ENCODE measurements at places on chromosomes 1 and 21.

DNA sequence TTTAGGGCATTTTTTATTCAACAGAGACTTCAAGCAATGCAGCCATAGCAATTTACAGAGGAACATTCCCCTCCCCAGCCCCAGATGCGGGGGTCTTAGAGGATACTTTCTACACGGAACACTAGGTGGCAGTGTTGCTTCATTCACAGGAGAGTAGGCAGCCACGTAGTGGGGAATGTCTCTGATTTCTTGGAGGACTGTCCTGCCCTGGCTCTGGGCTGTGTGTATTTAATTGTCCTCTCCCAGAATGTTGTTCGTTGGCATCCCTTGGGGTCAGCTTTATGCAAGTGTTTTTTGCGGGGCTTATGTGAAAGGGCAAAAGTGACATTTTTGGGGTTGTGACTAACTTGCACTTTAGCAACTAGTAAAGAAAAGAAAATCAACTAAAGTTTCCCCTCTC lies 96.9 kb downstream of the PAPPA2 start:
- DNase-seq, result peak; percentile 58

DNA sequence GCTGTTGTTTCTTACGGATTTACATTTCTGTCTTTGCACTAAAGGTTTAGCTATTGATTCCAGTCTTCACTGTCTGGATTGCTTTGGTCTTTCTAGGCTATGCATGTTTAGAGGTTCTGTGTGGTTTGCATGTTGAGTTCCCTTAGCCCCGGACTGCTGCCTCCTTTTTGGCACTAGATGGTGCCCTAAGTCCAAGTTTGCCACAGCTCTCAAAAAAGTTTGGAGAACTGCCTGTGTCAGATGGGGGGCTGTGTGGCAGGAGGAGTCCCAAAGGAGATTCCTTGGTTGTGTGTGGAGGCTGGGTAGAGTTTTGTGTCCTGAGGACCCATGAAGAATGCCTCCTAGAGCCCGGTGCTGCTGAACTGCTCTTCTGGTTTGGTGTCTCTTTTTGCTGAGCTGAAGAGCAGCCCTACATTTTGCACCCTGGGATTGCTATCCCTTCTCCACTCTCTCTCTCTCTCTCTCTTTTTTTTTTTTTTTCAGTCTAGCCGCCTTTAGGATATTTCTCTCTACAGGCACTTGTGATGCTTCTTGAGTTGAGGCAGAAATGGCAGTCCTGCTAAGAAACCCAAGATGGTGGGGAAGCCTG lies 74.4 kb downstream of the PTGS2 start:
- DNase-seq, result peak; percentile 77

- peak; percentile 92 for DNase-seq
Observed at GRCh38 chr1:27341525-27342252, at the start of gene SYTL1. TSS of gene SYTL1 (plus strand) at chr1:27342022. CDS start at chr1:27345335, 3,313 bp downstream.

- no peak for DNase-seq
Observed at GRCh38 chr1:243416495-243416894, 160.7 kb downstream of the SDCCAG8 start.

DNA sequence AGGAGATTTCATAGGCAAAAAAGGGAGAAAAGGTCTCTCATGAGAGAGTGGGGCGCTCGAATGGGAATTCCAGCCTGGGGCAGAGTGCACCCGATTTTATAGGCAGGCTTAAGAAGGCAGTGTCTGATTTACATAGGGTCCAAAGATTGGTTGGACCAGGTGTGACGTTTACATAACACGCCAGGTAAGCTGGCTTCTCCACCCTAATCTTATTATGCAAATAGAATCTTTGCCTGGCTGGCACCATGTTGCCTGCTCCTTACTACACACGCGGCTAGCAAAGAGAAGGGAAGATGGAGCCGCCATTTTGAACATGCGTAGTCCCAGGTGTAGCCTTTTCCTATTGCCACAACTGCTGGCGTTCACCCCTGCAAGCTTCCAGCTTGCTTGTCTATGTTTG lies 103.7 kb downstream of the SLC16A1 start:
- DNase-seq, result no peak

- DNase-seq, result peak; percentile 69
Observed at GRCh38 chr1:167698313-167698712, 23.5 kb upstream of the MPZL1 start.

DNA sequence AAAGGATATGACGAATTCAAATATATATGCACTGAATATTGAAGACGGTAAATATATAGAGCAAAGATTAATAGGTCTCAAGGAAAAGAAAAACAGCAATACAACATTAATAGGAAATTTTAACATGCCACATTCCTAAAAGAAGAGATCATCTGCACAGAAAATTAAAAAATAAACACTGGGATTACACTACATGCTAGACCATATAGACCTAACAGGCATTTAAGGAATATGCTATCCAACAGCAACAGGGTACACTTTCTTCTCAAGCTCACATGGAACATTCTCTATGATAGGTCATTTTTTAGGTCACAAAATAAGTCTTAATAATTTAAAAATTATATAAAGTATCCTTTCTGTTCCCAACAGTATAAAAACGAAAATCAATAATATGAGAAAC lies 1038.3 kb downstream of the KCNT2 start:
- no peak for DNase-seq

DNA sequence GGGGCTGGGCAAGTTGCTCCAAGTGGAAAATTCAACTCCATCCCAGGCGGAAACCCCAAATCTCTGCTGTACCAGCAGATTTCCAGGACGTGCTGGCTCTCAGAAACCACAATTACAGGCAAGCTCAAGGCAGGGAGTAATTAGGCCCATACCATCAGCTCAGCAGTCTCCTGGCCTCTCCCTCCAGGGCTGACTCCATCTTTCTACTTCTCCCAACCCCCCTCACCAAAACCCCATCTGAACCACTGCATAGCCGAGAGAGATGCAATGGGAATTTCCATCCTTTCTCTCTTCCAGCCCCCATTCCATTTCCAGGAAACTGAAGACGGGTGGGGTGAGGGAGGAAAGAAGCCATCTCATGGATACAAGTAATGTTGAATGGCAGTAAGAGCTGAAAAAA lies 41.2 kb downstream of the ARHGEF11 start:
- DNase-seq, result no peak

DNA sequence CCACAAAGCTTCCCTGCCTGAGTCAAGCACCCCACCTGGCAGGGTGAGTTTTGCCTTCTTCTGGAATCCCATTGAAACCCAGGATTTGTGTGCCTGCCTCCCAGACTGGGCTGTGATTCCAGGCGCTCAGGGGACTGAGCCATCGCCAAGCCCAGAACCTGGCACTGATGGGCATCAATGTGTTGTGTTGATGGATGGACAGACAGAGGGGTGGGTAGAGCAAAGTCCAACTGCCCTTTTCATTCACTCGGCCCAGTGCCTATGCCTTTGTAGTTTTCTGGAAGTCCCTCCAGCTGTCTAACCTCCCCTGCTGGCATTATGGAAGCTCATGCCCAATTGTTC lies 66.0 kb upstream of the LAPTM5 start:
- no peak for DNase-seq

- DNase-seq, result no peak
Observed at GRCh38 chr1:7295946-7296345, 475.1 kb upstream of the VAMP3 start.

GRCh38 chr1:89261926-89262515 lies 10.6 kb downstream of the GBP5 start:
- no peak for DNase-seq

DNA sequence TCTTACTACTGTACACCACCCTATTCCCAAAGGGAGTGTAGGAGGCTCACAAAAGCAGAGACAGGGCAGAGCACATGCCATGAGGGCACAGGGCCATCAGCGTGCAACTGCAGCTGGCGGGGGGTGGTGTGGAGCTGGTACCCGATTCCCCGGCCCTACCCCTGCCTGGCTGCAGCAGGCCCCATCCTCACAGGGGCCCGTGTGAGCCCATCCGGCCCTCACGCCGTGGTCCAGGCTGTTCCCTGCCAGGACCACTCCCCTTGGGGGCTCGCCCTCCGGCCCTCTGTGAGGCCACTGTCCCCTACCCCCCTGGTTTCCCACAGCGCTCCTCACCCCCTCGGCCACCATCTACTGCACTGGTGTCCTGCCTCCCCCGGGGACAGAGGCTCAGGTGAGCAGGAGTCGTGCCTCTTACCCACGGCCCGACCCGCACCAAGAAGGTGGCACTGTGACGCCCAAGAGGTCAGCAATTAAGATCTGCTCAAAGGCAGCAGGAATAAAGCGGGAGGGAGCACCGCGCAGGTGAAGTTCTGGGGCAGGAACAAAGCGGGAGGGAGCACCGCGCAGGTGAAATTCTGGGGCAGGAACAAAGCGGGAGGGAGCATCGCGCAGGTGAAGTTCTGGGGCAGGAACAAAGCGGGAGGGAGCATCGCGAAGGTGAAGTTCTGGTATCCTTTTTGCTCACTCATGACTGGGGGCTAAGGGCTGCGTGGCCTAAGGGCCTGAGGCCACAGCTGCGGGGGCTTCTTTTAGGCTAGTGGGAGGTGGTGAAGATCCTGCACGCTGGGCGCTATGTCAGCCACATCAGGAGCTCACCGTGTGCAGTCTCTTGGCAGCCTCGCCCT lies 3.9 kb downstream of the POFUT2 start:
- DNase-seq, result no peak

DNA sequence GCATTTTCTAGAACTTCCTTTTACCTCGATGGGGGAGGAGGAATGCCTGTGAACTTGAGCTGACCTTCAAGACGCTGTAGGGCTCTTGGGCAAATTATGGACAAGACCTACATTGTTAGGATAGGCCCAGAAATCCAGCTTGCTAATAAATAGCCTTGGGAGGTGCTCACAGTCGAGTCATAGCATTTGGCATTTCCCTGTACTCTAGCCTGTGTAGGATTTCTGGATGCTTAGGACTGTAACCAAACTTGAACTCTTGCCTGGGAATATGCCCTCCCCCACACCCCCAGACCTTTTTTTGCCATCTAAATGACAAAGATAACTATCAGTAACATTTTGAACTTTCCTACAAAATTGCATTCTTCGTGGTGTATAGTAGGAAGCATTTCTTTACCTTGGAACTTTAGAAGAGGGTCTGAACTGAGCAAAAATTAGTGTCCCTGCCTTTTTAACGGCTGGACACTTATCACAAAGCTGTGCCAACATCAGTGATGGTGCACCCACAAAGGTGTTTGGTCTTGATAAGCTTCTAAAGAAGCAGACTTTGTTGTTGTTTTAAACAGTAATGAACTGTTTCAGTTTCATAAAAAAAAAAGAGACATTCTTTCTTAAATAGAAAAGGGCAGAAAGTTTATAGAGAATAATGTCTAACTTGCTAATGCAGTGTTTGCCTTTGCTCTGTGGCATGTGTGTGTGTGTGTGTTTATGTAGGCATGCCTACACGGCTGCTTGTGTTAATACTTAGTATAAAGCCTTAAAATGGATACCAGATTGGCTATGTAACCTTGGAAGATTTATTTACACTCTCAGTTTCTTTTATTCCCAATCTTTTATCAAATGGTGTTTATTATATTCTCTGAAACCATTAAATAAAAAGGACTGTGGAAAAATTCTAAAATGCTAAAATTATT lies 88.2 kb downstream of the NFIA start:
- DNase-seq, result peak; percentile 62

GRCh38 chr1:222970040-222970439 lies 155.2 kb downstream of the DISP1 start:
- DNase-seq, result no peak

DNA sequence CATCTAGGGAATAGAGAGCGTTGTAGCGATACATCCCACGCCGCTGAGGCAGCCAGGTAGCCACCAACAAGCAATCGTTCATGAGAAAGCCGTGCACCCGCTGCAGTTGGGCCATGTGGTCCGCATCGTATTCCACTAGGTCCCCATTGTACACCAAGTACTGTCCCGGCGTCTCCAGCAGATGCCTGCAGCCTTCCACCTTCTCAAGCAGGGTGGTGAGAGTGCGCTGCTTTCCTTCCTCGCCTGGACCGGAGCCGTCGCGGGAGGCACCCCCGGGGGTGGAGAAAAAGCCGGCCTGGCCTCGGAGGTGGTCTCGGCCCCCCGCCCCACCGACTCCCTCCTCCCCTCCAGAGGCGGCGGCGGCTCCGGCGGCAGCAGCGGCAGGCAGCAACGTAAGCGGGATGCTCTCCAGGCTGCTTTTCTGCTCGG lies 595 bp downstream of the EXOC8 start:
- DNase-seq, result peak; percentile 16

- peak; percentile 52 for DNase-seq
Observed at GRCh38 chr1:6852136-6852890, 67.1 kb downstream of the CAMTA1 start.

- DNase-seq, result peak; percentile 50
Observed at GRCh38 chr1:170586321-170587252, 54.6 kb downstream of the GORAB start.

DNA sequence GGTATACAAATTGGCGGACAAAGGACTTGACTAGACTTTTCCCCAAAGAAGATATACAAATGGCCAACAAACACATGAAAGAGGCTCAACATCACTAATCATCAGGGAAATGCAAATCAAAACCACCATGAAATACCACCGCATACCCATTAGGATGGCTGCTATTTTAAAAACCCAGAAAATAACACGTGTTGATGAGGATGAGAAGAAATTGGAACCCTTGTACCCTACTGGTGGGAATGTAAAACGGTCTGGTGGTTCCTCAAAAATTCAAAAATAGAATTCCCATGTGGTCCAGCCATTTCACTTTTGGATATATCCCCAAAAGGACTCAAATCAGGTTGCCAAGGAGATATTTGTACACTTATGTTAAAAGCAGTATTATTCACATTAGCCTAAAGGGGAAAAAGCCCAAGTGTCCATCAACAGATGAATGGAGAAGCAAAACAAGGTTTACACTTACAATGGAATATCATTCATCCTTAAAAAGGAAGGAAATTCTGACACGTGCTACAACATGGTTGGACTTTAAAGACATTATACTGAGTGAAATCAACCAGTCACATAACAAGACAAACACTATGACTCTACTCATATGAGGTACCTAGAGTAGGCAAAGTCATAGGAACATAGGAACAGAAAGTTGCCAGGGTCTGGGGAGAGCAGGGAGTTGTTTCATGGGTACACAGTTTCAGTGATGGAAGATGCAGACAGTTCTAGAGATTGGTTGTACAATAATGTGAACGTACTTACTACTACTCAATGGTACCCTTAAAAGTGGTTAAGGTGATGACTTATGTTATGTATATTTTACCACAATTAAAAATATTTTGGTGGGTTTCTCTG lies 17.0 kb downstream of the CD34 start:
- DNase-seq, result no peak

DNA sequence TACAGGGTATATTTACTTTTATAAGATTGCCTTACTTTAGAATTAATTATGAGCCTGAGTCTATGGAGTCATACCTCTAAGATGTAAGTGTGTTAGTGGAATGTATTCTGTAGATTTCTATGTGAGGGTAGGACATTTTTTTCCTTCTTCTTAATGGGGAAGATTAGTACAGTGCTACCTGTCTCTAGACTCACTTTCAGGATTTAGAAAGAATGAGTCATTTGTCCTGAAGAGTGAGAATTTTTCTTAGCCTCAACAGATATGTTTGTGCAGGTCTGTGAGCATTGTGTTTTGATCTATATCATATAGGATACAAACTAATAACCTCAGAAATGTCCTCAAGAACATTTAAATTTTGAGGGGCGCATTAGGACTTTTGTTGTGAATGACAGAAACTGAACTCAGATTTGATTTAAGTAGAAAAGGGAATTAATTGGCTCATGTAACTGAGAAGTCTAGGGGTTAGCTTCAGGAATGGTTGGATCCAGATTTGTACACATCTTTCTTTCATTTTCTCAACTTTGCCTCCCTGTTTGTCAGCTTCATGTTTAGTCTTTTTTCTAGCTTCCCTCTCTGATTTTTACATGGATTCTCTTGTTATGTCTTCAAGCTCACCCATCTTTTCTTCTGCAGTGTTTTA lies 45.3 kb downstream of the TTC3 start:
- peak; percentile 61 for DNase-seq
